ENCODE measurements at places on chromosomes 2 and 18.

DNA sequence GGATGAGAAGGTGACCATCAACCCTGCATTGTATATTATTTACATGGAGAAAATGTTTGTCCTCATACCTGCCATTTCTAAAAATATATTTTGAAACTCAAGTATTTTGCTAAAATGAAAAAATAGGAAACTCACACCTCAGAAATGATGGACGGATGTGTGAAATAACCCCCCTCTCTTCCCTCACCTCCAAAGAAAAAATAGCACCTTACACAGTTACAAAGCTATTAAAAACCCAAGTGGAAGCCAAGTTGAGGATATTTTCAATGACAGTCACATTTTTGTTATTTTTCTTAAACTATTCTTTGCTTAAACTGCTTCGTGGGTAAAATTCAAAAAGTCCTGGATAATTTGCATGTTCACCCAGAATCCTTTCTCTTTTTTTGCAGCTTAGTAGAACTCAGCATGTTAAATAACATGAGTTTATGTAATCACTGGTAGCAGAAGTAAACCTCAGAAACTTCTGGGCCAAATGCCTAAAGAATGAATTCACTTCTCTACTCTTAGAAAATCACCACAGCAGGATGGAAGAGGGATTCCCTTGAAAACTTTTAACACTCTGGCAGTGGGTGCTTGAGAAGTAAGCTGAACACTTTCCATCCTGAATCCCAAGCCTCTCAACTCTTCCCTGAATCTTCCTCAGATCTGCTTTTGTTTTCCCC is 768 bp downstream of the DSC1 start:
- DNase-seq = no peak

GRCh38 chr2:234650911-234651310 is 154.0 kb upstream of the ARL4C start:
- no peak for DNase-seq

DNA sequence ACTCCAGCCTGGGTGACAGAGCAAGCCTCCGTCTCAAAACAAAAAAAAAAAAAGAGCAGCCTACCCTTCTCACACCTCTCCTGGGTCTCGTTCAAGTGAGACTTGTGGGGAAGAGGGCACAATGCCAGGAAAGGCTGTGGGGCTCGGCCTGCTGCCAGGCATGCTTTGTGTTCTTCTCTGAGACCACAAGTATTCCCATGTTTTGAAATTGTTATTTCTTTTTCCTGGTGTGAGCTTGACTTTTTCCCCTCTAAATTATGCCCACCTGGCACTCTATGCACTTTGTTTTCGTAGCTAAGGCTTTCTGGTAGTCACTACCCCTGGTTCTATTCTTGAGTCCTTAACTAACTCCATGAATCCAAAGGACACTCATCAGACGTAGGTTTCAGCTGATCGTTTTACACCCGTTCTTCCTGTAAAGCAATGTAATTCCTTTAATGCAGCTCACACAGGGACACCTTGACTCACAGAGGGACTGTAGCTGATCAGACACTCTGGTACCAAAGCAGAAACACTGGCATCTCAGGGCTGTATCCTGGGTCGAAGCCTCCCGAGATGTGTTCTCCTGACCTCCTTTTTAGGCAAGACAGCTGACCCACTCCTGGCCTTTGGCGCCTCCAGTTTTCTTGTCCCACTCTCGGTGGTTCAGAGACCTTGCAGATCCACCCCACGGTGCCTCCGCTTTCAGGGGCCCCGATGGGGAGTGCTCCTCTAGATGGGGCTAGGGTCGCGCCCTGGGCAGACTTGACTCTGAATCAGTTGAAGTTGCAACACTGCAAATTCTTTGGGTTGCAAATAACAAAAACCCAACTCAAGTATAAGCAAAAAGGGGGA is 193.3 kb upstream of the AGAP1 start:
- DNase-seq = no peak

- DNase-seq = no peak
Observed at GRCh38 chr2:33038799-33039198, 92.0 kb downstream of the LTBP1 start.

DNA sequence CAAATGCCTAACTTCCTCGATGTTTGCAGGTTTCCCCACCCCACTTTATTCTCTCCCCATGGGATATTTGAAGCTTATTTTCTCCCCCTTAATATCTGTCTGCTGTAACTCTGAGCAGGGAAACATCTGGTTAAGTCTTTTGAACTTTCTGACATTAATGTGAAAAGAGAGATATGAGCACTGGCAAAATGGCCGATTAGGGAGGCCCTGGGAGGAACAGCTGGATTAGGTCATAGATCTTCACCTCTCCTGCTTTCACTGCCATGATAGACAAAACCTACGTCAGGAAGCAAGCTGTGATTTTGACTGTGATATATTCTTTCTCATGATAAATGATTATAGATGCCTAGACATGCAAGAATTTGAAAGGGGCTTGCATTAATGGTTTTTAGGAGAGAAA is 43.6 kb downstream of the LYPD6B start:
- DNase-seq = peak; percentile 23

GRCh38 chr2:155021618-155022017 is 323.1 kb downstream of the KCNJ3 start:
- DNase-seq = no peak

GRCh38 chr18:69400976-69401225 is 213 bp downstream of the DOK6 start:
- no peak for DNase-seq

DNA sequence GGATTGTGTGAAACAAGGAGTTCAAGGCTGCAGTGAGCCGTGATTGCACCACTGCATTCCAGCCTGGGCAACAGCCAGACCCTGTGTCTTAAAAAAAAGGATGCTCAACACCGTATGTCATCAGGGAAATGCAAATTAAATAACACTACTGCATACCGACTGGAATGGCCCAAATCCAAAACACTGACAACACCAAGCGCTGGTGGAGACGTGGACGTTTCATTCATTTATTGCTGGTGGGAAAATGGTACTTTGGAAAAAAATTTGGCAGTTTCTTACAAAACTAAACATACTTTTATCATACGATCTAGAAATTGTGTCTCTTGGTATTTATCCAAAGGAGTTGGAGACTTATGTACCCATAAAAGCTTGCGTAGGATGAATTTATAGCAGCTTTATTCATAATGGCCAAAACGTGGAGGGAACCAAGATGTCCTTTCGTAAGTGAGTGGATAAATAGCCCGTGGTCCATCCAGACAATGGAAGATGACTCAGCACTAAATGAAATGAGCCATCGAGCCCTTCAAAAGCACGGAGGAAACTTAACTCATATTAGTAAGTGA is 24.2 kb downstream of the NEU4 start:
- no peak for DNase-seq

DNA sequence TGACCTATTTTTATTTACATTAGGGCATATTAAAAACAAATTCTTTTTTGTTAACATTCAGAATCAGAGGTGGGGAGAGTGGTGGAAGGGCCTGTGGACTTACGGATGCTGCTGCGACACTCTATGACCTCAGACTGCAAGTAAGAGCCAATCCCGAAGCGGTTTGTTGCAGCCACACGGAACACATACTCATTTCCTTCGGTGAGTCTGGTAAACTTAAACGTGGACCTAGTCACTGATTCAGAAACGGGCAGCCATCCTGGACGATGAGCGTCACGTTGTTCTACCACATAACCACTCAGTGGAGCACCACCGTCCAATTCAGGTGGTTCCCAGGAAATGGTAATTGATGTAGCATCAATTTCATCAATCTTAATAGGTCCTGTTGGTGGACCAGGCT is 61.9 kb downstream of the PLEKHA3 start:
- no peak for DNase-seq

GRCh38 chr2:16026816-16027501 is 86.6 kb downstream of the MYCN start:
- no peak for DNase-seq

DNA sequence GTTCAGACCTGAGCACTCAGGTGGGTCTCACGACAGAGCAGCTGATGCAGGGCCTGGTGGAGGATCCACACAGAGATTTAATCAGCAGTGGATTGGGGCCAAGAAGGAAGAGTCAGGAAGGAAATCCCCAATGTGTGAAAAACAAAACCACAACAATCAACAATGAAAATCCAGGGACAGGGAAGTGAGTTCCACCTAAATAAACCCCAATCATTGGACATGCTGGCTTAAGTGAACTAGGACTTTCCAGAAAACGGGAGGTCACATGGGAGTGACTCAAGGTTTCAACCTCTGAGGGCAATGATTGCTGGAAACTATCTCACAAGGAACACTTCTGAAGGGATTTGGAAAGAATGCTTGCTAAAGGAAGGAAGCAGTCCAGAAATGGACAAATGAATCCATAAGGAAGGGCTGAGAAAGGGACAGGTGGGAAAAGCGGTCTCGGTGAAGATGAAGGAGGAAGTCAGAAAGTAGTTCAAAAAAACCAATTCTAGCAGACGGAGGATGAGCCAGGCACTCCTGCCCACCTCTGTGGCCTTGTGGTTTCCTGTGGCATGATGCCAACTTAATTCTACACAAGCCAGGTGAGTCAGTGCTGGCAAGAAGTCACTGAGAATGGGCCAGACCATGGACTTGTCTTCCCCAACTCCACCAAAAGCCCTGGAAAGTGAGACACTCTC is 15.4 kb upstream of the XDH start:
- DNase-seq = peak; percentile 32

DNA sequence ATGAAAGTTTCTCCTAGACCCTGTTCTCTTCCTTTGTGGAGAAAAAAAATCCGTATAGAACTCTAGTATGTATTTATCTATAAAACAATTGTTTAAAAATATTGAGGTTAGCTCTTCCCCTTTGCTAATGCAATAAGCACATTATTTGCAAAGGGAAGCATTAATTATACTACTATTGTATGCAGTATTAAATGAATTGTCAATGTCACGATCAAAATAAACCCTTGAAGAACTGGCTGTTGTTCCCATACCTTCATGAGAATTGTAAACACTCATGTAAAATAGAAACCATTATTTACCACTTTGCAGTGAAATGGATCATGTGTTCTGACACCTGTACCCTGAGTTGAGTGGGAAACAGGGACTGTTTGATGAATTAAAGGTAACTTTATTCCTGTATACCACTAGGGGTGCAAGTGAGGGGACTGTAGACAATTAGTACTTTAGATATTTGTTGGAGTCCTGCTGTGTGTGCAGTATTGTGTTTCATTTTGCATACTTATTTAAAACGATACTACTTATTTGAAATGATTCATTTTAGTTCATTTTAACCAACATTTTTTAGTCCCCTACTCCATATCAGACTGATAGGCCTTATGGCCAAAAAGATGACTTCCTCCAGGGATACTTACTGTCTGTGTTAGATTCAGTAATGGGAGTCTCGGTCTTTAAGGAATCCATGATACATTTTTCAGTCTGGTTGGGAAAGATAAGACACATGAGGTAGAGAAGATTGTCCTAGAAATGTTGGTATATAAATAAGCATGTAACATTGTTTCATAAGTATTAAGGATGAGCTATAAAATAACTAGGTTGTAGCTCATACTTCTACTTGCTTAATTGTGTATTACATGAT is 7.9 kb downstream of the PKP4 start:
- DNase-seq = peak; percentile 7

DNA sequence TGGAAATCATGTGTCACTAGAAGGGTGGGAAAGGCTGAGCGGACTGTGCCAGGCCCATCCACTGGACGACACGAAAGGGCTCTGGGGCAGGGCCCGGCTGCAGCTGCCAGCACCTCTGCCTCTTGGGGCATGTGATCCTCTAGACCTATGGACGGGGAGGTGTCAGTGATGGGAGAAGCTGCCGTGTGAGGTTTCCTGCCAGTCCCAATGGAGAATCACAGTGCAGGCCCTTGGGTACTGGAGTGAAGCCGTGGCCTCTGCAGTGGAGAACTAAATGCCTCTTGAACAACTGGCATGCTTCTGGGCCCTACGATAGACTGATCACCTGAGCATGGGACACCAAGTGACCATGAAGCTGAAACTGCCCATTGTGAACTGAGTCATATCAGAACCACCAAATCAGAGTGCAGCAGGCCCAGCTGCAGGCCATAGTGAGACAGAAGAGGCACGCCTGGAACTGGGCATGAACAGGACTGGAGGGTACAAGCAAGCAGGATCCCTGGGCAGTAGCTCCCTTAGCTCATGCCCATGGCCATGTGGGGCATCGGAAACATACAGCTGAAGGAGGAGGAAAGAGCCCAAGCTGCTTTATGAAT is 18.8 kb upstream of the RHOB start:
- no peak for DNase-seq

DNA sequence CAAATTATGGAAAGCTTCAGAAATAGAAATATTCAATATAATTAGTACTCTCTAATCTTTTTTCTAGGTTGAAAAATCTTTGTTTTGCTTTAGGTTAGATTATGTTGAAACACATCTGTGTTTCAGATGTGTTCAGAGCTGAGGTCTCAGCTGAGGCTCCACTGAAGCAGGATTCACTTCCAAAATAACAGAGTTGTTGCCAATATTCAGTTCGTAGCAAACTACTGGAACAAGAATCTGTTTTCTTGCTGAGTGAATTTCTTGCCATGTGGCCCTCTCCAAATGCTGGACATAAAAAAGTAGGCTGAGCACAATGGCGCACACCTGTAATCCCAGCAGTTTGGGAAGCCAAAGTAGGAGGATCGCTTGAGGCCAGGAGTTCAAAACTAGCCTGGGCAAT is 8.7 kb downstream of the PHOSPHO2 start:
- DNase-seq = no peak

- DNase-seq = no peak
Observed at GRCh38 chr2:20538308-20539132, 91.6 kb downstream of the RHOB start.

DNA sequence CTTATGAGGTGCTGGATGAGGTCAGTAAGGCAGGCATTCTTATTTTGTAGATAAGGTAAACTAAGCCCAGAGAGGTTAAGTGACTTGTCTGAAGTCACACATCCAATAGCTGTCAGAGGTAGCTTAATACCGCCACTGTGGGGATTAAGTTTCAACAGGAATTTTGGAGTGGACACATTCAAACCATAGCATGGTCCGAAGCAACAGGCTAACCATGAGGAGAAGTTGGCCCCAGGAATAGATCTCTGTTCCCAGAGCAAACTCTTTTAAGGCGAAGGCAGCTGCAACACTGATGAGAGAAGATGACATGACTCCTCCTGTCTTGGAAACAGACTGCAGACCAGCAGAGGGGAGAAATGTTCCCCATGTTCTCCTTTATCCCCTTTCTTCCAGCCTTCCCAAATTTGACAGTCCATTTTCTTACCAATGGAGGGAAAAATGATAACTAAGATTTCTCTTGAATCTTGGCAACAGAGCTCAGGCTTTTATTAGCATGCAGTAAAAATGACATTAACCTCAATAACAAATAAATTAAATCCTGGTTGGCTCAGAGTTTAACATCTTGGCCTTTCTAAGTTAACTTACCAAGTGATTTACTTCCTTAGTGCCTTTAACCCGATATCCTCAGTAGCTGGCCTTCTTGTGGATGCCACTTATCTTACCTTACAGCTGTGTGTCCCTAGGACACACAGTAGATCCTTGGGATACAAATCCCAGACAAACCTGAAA is 67.9 kb upstream of the STPG4 start:
- no peak for DNase-seq

- no peak for DNase-seq
Observed at GRCh38 chr2:212484563-212485080, 54.0 kb downstream of the ERBB4 start.

Data from inflammatory macrophage treated with lipopolysaccharide for 4 hours (primary cell).